Upper lobe of left lung (tissue), 6 donors: ENCODE measurements at places on chromosomes 16 and 17. TPM values are rescaled to one million over a fixed set of nuclear protein-coding genes. Genes with fewer than 3 reads are reported as not detected.
A peak's percentile ranks its signal among the peaks of the same experiment; 100 is the strongest.

C1QTNF1 gene
- 14.4 TPM for total RNA-seq

GRCh38 chr17:28008513-28008912, 34.0 kb upstream of the NLK start:
- no peak overlapping the region for H3K27ac ChIP-seq
- DNase-seq: peak; percentile 35
- no peak overlapping the region for H3K4me3 ChIP-seq
- no peaks in the 10 kb centered on the region for H3K27me3 ChIP-seq
- H3K36me3 ChIP-seq: no peaks in the 10 kb centered on the region

CRHR1 gene
- not detected for total RNA-seq

EFNB3 gene
- total RNA-seq: 1.4 TPM

- no peaks in the 10 kb centered on the region for H3K27me3 ChIP-seq
- DNase-seq: no peak
- no peaks in the 10 kb centered on the region for H3K4me1 ChIP-seq
- no peaks in the 10 kb centered on the region for H3K36me3 ChIP-seq
- no peak overlapping the region for H3K4me3 ChIP-seq
These were observed 313.3 kb downstream of the FOXL1 start for GRCh38 chr16:86891631-86892030.

DNA sequence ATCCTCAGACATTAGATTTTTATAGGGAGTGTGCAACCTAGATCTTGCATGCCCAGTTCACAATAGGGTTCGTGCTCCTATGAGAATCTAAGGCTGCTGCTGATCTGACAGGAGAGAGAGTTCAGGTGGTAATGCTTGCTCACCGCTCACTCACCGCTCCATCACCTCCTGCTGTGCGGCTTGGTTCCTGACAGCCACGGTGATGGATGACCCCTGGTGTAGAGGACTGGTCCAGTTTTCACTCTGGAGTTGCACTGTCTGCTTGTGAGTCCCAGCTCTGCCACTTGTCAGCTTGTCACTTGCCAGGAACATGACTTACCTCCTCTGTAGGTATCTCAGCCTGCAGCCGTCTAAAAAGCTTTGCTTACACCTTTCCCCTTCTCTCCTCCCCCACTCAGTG, 214.6 kb downstream of the SNX29 start:
- no peaks in the 10 kb centered on the region for H3K36me3 ChIP-seq
- no peak for DNase-seq
- H3K4me1 ChIP-seq: peaks cover 11% of the 10 kb centered on the region
- H3K27me3 ChIP-seq: no peaks in the 10 kb centered on the region
- no peak overlapping the region for H3K4me3 ChIP-seq
- H3K27ac ChIP-seq: no peak overlapping the region

DNA sequence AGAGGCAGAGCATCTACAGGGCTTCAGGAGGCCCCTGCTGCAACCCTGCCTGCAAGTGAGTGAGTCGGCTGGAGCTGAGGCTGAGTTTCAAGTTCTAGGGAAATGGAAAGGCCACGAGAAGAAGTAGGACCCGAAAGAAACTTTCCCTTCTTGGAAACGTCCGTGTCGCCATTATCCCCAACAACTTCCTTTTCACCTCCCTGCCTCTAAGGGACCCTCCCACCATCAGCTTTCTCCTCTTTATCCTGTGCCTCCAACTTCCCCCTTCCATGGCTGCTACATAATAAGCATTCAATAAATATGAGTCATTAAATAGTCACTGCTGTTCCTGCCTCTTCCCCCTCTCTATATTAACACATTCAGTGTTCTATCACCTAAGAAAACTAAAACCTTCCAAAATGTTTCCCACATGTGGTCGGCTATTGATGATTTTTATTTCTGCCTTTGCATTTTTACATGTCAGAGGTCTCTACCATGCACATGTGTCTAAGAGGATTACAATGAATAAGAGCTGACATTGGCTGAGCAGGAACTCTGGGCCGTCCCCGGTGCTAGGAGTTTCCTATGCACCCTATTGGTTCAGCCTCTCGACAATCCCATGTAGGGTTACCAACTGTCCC, 115.9 kb upstream of the TNRC6C start:
- no peak overlapping the region for H3K27ac ChIP-seq
- H3K4me3 ChIP-seq: no peak overlapping the region
- H3K36me3 ChIP-seq: no peaks in the 10 kb centered on the region
- H3K27me3 ChIP-seq: no peaks in the 10 kb centered on the region
- H3K4me1 ChIP-seq: no peaks in the 10 kb centered on the region
- no peak for DNase-seq

DNA sequence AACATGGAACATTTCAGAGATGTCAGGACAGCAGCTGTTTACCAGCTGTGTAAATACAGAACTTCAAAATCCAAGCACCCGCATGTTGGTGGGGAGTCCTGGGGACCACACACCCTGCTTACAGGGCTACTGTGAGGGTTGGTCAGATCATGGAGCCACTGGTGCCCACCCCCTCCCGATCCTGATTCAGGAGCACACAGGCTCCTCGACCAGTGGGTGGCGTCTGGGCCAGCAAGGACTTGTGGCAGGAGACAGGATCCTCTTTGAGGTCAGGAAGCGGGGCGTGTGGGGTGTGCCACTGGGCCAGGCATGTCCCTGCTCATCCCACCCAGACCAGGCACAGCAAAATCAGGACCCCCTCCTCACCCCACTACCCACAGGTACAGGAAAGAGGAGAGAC, 83.6 kb downstream of the SDK2 start:
- H3K36me3 ChIP-seq: no peaks in the 10 kb centered on the region
- DNase-seq: no peak
- H3K27ac ChIP-seq: no peak overlapping the region
- no peak overlapping the region for H3K4me3 ChIP-seq
- no peaks in the 10 kb centered on the region for H3K27me3 ChIP-seq

DNA sequence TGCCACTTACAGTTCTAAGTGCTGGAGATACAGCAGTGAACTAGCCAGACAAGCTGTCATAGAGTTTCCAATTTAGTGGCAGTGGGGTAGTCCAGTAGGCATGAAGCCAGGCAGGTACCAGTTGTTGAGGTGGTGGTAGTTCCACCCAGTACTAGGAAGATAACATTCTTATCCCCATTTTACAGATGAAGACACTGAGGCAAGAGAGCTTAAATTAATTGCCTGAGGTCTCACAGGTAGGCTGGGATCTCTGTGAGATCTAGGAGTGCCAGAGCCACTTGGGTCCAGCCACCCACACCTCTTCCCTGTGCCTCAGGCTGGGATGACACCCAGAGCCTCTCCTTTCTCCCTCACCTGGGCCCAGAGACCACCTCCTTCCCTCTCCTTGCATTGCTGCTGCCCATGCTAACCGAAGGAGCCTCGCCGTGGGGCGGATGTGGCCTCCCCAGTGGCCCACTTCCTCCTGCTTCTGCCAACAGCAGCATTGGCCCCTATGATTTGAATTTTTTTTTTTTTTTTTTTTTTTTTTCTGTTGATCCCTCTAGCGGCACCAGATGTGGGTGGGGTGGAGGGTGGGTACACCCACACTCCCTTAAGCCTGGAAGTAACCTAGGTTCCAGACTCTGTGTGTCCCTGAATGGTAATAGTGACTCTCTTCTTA, 114.0 kb downstream of the PRKCB start:
- H3K27me3 ChIP-seq: no peaks in the 10 kb centered on the region
- no peaks in the 10 kb centered on the region for H3K36me3 ChIP-seq
- DNase-seq: peak; percentile 48
- peaks cover 7% of the 10 kb centered on the region for H3K4me1 ChIP-seq
- H3K4me3 ChIP-seq: no peak overlapping the region
- H3K27ac ChIP-seq: no peak overlapping the region

ATAD5 gene
- 1.5 TPM for total RNA-seq

ADGRG1 gene
- total RNA-seq: 38.5 TPM

DNA sequence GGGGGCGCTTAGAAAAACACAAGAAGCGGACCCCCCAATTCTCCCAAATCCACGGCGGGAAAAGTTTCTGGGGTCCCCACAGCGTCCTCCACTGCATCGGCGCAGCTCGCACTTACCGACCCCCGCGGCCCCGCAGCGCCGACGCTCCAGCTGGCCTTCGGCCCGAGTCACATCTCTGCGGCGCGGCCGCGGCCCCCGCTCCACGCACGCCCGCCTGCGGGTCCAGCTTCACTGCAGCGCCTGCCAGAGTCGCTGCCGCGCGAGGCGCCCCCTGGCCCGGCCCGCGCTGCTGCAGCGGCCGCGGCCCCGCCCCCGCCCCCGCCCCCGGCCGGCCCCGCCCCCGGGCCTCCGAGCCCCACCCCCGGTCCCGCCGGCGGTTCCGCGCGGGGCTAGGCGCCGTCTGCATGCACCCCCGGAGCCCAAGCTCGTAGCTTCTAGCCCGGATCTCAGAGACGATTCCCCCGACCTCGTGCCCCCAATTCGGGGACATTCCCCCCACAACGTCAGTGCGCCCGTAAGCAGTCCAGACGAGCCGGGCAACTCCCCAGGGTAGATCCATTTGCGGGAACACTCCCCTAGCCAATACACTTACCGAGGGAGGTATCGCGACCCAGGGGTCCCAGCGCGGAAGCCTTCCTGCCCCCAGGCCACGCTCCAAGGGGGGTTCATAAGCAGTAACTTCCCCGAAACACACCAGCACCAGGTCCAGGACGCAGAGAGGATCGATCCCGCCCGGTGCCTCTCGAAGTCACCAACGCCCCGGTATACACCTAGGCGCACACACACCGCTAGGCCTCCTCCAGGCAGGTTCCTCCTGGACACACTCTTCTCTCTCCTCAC, at the start of gene GPRC5B:
GPRC5B (minus strand) TSS at position 238 of the 840 bp plus-strand sequence. CDS start 12,003 bp downstream, outside the sequence.
- H3K4me1 ChIP-seq: peaks cover 39% of the 10 kb centered on the region
- peak within 1 kb of the TSS; percentile 71 for H3K4me3 ChIP-seq
- peaks cover 11% of the 10 kb centered on the region for H3K27me3 ChIP-seq
- peak; percentile 23 for DNase-seq

- peaks cover 20% of the 10 kb centered on the region for H3K36me3 ChIP-seq
- peaks cover 15% of the 10 kb centered on the region for H3K4me1 ChIP-seq
These were observed 49.7 kb upstream of the ITGA2B start for GRCh38 chr17:44439168-44439567.

DNA sequence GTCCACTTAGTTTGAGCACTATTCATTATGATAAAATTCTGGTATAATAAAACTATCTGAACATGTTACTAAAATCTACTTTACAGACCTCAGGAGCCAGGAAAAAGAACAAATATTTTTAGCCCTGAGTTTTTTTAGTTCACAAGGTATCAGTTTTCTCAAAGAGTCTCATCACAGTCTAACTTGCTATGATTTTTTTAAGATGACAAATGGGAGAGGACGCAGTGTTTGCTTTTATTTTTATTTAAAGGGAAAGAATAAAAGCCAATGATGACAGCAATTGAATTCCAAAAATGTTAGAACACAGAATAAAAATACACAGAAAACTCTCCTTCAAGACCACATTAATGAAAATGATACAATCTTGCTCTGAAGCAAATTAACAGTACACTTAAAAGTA, 7.4 kb downstream of the MED13 start:
- H3K4me3 ChIP-seq: no peak overlapping the region
- peaks cover 26% of the 10 kb centered on the region for H3K4me1 ChIP-seq
- no peak for DNase-seq
- no peaks in the 10 kb centered on the region for H3K27me3 ChIP-seq

DNA sequence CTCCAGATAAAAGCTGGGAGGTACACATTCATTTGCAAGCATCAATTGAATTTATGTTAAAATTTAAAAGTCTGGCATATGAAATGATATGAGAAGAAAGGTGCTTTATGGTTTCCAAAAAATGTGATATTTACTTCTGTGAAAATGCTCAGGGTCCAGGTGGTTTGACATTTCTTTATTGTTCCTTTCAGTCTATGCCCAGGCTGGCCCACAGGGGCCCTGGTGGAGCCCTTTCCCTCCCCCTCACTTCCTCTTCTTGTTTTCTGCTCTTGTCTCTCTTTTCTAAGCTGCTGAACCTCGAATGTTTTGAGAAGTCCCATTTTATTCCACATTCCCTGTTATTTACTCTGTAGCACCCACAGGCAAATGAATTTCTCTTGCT, 127.8 kb downstream of the HS3ST3B1 start:
- no peak for DNase-seq
- H3K27ac ChIP-seq: no peak overlapping the region
- no peaks in the 10 kb centered on the region for H3K27me3 ChIP-seq
- H3K4me3 ChIP-seq: no peak overlapping the region

- no peak overlapping the region for H3K4me3 ChIP-seq
- H3K4me1 ChIP-seq: peaks cover 31% of the 10 kb centered on the region
- H3K27me3 ChIP-seq: no peaks in the 10 kb centered on the region
- DNase-seq: no peak
- peaks cover 70% of the 10 kb centered on the region for H3K36me3 ChIP-seq
These were observed 13.6 kb downstream of the VASN start for GRCh38 chr16:4385066-4385788.

GGT6 gene
- total RNA-seq: 4.8 TPM

GRCh38 chr16:10045291-10045775, 136.9 kb downstream of the GRIN2A start:
- H3K27me3 ChIP-seq: no peaks in the 10 kb centered on the region
- no peak overlapping the region for H3K4me3 ChIP-seq
- H3K27ac ChIP-seq: no peak overlapping the region
- no peaks in the 10 kb centered on the region for H3K36me3 ChIP-seq
- no peaks in the 10 kb centered on the region for H3K4me1 ChIP-seq
- no peak for DNase-seq

GRCh38 chr17:74760404-74761105, 12.1 kb downstream of the NHERF1 start:
- no peaks in the 10 kb centered on the region for H3K27me3 ChIP-seq
- no peak overlapping the region for H3K4me3 ChIP-seq
- no peaks in the 10 kb centered on the region for H3K36me3 ChIP-seq
- DNase-seq: no peak

GRCh38 chr16:55039931-55040330, 109.3 kb downstream of the IRX5 start:
- H3K36me3 ChIP-seq: no peaks in the 10 kb centered on the region
- no peak for DNase-seq
- H3K4me3 ChIP-seq: no peak overlapping the region

DNA sequence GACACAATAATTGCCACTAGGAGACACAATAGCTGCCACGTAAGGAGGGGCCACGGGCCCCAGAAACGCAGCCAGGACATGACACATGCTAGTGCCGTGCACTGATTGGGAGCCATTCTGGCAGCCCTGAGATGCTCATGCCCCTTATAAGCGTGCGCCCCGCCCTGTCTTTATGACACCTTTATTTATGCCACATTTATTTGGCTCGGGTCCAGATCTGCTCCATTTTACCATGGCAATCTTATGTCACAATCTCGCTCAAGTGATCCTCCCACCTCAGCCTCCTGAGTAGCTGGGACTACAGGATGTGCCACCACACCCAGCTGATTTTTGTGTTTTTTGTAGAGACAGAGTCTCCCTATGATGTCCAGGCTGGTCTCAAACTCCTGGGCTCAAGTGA, 43.8 kb upstream of the NF1 start:
- DNase-seq: no peak
- no peaks in the 10 kb centered on the region for H3K36me3 ChIP-seq
- H3K4me1 ChIP-seq: peaks cover 11% of the 10 kb centered on the region
- H3K27me3 ChIP-seq: no peaks in the 10 kb centered on the region
- no peak overlapping the region for H3K27ac ChIP-seq
- no peak overlapping the region for H3K4me3 ChIP-seq

TMEM220 gene
- 11.8 TPM for total RNA-seq

- H3K36me3 ChIP-seq: no peaks in the 10 kb centered on the region
- H3K27me3 ChIP-seq: no peaks in the 10 kb centered on the region
- H3K27ac ChIP-seq: no peak overlapping the region
- no peak overlapping the region for H3K4me3 ChIP-seq
These were observed 86.7 kb downstream of the KATNIP start for GRCh38 chr16:27636453-27637240.
